ENCODE measurements at places on chromosomes 7 and 10.
A peak's percentile ranks its signal among the peaks of the same experiment; 100 is the strongest.

- DNase-seq = peak; percentile 59
Observed at GRCh38 chr10:116201011-116201410, 72.0 kb downstream of the GFRA1 start.

GRCh38 chr7:158315326-158315725 lies 272.3 kb downstream of the PTPRN2 start:
- DNase-seq = no peak

DNA sequence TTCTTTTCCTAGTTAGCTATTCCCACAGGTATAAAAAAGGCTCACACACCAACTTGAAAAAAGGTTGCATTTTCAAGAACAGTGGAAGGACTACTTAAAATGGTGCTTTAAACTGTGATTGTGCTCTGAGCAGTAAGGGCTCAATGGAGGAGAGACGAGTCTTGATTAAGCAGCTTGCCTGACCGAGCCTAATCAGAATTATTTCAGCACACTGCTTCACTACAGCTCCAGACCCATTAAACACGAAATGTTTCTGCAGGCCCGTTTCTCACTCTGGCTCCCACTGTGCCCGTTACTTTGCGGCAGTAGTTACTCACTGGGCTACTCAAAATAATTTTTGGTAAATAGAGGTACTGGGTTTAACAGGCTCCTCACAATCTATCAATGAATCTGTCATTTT lies 126.0 kb downstream of the NRCAM start:
- DNase-seq = no peak

GRCh38 chr7:71753956-71754664 lies 622.2 kb downstream of the GALNT17 start:
- DNase-seq = peak; percentile 51

GRCh38 chr10:72085166-72085565 lies 3.2 kb downstream of the SPOCK2 start:
- no peak for DNase-seq

DNA sequence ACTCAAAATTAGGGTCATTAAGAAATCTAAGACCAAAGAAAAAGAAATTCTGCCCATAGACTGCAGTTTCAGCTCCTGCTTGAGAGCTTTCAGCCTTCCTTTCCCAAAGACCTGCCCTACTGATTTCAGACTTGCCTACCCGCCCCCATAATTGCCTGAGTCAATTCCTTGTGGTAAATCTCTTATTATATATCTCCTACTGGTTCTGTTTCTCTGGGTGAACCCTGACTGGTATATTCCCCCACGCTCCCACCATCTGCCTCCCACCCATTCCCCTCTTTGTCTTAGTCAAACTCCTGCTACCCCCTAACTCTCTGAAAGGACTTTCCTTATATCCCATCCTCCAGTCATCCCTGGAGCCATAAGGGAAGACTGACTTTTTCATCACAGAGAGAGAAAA lies 64.7 kb upstream of the MET start:
- DNase-seq = no peak

DNA sequence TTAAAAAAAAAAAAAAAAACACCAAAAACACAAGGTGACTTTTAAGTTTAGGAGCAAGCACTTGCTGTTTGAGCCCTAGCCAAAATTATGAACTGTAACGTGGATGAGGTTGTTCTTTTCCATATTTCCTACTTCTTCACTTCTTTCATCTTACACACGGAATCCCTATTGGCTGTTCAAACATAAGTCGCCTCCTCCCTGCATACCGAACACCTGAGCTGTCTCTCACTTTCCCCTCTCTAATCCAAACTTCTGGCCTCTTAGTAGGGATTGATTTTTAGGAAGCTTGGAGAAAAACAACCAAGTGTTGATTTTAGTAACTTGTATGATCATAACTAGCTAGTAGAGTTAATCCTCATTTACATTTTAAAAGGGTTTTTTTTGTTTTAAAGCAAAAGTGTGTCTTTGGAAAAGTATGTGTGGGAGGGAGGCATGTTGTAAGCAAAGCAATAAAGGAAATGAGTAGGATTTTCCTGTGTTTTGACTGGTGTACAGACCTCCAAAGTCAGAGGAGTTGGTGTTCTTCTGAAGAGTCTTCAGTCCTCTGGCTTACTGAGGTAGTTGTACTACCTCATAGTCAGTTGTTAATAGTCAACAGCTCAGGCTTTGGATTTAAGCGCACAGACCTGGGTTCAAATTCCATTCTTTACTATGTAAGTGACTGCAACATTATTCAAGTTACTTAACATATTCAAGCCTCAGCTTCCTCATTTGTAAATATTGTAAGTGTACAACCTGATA lies 39.3 kb downstream of the RABGEF1 start:
- no peak for DNase-seq

DNA sequence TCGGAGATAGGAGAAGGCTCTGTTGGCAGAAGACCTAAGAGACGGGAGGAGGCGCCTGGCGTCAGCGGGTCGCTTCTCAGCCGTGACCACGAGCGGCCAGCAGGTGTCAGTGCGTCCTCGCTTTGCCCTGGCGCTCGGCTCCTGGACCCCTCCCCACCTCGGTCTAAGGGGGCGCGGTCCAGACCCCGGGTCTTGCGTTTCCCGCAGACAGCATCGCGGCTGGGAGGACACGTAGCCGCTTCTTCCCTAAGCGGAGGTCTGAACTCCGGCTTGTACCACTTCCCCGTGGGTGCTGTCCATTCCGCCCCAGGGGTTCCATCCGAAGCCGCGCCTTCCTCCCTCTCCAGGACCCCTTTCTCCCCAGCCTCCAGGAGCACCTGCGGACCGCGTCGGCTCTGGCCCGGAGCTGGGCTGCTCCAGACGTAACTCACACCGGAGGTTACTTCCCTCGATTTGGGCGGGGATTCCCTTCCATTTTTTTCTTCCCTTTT lies 593 bp upstream of the ADRA2A start:
- DNase-seq = peak; percentile 43

GRCh38 chr7:69457595-69458504 lies 140.4 kb upstream of the AUTS2 start:
- DNase-seq = peak; percentile 56

GRCh38 chr7:105369944-105370343 lies 18.8 kb downstream of the SRPK2 start:
- DNase-seq = no peak

DNA sequence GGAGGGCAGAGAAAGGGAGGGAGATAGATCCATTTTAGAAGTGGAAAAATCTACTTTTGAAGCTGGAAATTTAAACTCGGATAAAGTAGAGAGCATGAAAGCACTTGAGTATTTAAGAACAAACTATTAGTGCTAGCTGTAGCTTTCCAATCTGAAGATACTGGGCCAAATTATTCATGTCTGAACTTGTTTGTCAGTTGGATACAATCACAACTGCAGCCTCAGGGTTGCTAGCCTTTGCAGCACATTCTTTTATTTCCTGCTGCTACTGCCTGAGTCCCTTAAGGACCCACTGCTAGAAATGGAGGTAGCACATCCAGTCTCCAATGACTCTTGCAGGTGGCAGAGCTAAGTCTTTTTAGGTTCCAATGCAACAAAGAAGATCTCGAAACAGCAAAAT lies 8.3 kb upstream of the SLC25A13 start:
- no peak for DNase-seq

GRCh38 chr10:113386005-113386404 lies 166.8 kb upstream of the HABP2 start:
- DNase-seq = peak; percentile 82

DNA sequence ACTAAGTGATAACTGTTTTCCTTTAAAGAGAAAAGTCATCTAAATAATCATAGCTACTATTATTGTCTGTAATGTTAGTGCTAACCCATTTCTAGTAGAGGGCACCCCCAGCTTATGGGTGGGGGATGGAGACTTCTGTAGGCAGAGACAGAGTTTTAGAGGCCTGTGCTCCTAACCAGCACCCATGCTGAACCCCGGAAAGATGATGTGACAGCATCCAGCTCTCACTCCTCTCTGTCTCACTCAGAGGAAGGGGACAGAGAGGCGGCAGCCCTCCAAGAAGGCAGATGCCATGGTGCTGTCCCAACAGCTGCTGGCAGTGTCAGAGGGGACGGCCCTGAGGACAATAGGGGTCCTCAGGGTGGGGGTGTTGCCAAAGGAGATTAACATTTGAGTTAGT lies 74.4 kb upstream of the PRLHR start:
- DNase-seq = no peak

DNA sequence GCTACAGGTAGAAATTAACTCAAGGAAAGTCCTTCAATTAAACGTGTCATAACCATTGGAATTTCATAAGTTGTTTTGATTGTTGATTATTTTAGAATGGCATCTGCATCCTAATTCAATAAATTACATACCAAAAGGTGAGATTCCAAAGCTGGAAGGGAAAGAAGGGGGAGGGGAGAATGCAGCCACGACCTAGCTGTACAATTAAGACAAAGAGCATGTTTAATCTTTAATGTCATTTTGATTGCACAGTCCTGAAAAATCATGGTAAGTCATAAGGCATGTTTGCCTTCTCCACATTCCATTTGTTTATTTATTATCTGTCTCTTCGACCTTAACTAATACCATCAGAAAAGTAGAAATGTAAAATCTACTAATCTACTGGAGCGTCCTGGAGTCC lies 358.1 kb downstream of the FRMD4A start:
- no peak for DNase-seq

DNA sequence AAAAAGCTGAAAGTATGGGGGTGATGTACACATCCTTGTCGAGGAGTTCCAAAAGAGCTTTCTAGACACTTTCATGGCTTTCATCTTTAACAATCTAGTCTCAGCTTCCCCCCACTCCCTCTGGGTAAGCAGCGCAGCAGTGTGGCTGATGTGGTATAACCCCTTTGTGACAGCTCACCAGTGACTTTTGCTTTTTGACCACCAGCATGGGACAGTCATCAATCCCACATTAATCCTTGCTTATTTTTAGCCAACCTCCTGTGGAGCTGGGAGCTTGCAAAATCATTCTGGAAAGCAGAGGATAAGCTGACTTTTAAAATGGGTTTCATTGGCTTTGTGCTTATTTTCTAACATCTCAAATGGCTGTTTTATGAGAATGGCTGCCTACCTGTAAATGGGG lies 272.7 kb downstream of the HDAC9 start:
- peak; percentile 92 for DNase-seq

DNA sequence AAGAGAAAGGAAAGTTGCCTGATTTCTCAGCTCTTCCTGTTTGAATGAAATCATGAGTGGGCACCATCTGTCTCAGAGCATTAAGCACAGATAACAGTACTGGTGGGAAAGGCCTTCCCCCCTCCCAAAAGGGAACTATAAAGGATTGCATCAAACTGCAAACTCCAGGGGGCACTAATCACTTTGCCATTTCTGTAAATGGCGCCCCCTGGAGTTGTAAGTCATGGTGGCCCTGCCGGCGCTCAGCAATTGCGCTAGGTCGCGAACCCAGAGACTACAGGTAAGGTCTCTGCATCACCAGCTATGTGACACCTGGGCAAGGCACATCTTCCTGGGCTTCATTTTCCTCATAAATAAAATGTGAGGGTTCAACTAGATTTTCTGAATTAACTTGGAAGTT lies 11.1 kb downstream of the LRRC4 start:
- no peak for DNase-seq
